Cerebellum (tissue), 4 donors: ENCODE measurements at places on chromosomes 3 and 15. TPM values are rescaled to one million over a fixed set of nuclear protein-coding genes. Genes with fewer than 3 reads are reported as not detected.

TRPM1 gene
- not detected for total RNA-seq

GABRA5 gene
- total RNA-seq: 4.6 TPM

TRAT1 gene
- not detected for total RNA-seq

FANCD2OS gene
- not detected for total RNA-seq

MYL3 gene
- total RNA-seq: 1.3 TPM

RPL22L1 gene
- total RNA-seq: 15.5 TPM

DNA sequence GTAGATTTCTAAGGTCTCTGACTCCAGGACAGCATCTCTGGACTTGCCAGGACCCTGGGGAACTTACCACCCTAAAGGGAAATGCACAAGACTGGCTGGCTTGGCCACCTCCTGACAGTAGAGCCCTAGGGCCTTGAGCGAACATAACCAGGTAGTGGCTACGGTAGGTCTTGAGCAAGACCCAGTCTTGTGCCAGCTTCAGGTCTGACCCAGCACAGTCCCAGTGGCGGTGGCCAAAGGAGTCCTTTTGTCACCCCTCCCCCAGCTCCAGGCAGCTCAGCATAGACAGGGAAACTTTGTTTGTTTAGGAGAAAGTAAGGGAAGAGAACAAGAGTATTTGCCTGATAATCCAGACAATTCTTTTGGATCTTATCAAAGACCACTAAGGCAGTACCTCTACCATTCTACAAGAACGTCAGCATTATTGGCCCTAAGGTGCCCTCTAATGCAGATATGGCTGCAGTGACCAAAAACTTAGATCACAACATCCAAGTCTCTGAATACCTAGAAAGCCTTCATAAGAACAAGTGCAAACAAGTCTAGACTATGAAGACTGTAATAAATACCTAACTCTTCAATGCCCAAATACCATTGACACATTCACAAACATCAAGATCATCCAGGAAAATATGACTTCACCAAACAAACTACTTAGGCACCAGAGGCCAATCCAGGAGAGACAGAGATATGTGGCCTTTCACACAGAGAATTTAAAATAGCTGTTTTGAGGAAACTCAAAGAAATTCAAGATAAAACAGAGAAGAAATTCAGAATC, 38.7 kb upstream of the FBN1 start:
- DNase-seq: no peak

DNA sequence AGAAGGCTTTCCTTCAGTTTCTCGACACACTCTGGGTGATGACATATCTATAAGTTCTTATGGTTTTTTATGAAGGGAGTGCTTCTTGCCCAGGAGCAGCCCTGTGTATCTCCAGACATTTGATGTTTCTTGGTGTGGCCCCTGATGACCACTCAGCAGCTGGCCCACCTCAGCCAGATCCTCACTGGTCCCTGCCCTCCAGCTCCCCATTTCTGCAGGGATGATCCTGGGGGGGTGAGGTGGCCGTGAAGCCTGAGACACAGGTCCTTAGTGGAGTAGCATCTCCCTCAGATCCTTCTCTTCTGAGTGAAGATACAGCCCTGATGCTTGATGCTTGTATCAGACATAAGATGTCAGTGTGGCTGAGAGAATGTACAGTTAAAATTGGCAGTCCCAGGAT, 127.7 kb downstream of the LRRC3B start:
- no peak for DNase-seq

DNA sequence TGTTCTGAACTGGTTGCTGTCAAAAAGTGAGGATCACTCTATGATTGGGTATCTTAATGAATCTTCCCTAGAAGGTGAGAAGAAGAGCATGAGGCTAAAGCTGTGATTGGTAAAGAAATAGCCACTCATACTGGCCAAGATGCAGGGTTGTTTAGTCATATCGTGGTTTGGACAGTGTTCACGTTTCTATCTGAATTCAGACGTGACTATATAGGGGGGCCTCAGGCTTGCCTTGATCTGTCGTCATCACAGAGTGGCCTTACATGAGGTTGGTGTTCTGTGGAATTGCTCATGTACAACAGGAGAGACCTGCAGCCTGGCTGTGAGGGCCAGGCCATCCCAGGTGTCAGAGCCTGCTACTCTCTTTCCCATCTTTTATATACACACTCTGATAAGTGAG, 12.4 kb downstream of the RTP2 start:
- DNase-seq: no peak

DNA sequence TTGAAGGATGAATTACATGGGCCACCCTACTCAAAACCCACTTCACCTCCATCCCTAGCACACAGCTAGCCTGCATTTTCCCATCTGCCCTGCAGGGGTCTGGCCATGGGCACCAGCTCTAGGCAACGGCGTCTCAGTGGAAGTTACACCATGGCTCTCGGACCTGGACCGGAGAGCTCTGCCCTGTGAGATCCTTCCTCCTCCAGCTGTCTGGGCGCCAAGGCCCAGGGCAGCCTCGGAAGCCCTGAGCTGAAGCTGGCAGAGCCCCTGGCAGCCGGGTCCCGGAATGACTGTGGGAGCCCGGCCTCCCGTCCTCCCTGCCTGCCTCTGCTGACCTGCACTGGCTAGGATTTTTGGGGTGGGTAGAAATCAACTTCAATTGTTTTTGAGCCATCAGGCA, 98.9 kb downstream of the CHSY1 start:
- DNase-seq: no peak

DNA sequence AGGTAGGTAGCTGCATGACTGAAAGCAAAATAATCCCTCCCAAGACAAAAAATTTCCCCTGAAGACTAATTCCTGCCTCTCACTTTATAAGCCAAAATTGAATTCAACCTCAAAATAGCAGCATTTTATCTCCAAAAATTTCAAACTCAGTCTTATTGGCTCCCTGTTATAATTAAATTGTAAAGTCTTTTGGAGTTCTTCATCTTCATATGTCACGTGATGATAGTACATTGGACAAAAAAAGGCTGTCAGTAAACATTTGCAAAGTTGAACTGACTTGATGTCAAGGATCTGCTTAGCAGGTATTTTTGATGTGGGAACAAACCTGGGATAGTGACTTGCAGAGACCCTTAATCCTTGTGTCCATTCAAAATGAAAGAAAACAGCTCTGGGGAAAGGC, 98.4 kb upstream of the SPRED1 start:
- DNase-seq: no peak

GRCh38 chr3:58009749-58010535, 1.7 kb downstream of the FLNB start:
- no peak for DNase-seq

DNA sequence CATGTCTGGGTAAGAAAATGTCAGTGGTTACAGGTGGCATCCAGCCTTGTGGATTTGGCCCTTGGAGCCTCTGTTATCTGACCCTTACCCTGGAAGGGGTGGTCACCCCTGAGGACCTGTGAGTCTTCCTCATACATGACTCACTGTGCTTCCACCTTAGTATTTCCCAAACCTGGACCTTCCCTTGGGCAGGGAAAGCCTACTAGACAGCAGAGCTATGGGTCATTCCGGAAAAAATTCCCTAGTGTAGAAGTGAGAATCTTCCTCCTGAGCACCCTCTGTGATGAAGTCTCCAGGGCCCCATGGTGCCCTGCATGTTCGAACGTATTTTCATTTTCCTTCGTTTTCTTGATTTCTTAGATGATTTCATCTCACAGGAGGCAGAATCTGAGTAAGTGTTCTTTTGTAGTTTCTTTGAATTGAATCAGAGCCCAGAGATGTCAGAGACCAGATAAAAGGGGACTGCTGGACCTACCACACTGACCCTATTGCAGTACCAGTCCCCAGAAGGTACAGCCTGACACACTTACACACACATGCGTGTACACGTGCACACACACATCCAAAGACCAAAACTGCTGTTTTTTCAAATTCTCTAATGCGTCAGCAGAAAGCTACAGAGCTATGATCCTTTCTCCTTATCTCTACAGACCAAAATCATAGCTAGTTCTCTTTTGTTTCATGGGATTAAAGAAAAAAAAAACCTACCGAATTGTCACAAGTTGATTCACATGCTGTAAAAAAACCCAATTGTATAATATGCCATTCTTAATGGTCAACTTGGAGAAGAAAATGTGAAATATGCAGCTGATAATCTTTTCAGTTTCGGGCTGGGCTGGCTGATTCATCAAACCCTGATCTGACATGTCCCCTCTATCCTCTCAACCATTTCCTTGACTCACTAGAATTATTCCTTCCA, 50.5 kb upstream of the ARHGEF3 start:
- DNase-seq: no peak

DNA sequence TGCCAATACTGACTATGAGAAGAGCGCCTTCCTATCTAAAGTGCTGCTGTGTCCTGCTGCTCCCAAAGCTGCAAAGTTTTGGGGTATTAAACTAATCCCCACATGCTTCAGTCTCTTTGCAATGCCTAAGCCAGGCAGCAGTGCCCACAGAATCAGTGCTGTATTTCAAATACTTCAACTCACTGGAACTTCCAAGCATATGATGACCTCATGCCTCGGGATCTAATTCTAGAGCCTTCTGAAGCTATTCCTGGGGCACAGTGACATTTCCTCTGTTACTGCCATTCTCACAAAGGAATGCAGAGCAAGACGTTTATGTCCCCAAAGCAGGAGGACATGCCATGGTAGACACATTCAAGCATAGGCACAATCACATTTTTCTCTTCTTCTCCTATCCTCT, 78.5 kb downstream of the CD200 start:
- DNase-seq: no peak

GRCh38 chr15:68114356-68114755, 60.2 kb downstream of the PIAS1 start:
- no peak for DNase-seq

GRCh38 chr15:38691965-38692788, 127.6 kb upstream of the RASGRP1 start:
- DNase-seq: peak; percentile 27

DNA sequence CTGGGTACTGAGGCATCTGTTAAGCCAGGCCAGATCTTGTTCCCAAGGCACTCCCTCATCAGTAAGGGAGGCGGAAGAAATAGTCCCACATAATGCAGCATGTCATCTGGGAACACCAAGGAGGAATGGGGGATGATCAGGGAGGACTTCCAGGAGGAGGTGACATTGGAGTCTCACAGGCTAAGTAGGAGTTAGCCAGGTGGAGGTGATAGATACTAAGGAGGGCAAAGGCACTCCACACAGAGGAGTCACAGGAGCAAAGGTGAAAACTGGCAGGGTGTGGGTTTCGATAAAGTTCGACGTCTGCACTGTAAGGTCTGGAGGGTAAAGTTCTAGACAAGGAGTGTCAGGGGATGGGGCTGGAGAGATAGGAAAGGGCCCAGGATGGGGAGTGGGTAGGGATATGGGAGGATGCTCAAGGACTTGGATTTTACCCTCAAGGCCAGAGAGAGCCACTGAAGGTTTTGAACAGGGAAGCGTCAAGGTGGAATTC, 6.3 kb downstream of the SLC28A1 start:
- DNase-seq: no peak
